Activated CD4-positive, alpha-beta T cell treated with anti-CD3 and anti-CD28 coated beads, Interleukin-10, Interleukin-2, amounts not matched to agents 100 ng/mL and 50 ng/mL, durations not matched to agents 16 hours and 8 hours (primary cell): ENCODE measurements at places on chromosomes 13 and 19.

DNA sequence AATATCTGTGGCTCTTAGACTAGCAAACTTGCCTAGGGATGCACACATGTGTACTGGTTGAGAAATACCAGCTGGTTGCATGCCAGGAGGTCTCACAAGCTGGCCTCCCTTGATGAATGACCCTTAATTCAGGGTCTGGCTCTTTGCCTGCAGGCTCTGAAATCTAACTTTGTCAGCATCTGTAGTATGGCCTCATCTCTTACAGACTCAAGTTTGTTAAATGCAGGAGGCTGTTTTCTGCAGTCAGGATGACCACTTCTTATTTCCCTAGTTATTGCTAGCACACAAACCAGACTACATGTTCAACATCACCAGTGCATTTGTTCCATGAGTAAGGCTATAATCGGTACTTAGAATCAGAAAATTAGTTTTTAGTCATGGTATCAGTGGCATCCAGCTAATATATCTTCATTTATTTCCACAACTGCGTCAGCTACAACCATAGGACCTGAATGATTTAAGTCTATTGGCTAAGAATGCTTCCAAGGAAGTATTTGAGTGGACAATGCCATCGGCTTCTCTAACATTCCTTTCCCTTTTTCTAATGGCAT lies 23.3 kb upstream of the POSTN start:
- no peak for DNase-seq

DNA sequence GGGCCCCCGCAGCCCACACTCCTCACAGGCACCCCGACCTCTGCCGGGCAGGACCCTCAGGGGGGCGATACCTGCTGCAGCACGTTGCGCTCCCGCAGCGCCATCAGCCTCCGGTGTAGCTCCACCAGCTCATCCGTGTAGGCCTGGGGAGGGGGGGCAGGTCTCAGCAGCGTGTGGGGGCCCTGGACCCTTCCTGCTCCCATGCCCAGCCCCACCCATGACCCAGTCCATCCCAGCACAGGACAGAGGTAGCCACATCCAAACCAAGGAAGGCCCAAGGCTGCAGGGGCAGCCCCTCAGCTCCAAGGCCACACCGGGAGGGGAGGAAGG lies 66.5 kb downstream of the MLLT1 start:
- DNase-seq, result no peak

GRCh38 chr19:46848389-46848788 lies 2.3 kb downstream of the AP2S1 start:
- no peak for DNase-seq

DNA sequence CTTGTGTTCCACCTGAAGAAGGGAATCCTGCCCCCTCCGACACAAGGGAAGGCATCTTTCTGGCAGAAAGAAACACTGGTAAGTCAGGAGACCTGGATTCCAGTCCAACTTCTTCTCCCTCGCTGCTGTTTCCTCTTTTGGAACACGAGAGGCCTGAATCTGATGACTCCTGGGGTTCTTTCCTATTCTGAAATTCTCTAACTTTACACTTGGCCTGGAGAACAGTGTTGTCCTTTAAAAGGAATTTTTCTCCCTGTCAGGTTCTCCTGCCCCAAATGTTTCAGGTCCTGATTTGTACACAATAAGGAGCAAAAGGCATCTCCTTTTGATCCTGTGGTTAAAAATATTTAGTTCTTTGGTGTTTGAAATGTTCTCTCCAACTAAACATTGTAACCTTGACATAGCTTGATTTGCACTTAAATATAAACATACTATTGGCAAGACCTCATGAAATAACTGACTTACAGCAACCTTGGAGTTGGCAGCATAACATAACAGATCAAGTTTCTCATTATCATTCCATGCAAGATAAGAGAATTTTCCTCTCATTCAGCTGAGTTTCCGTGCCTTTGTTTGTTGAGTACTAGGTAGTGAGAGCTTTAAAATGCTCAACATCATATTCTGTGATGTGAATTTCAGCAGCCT lies 244.8 kb downstream of the COG6 start:
- DNase-seq, result no peak

- DNase-seq, result no peak
Measured at GRCh38 chr13:23984546-23984945, 87.2 kb upstream of the C1QTNF9B start.

- peak; percentile 42 for DNase-seq
Measured at GRCh38 chr19:1811472-1811894, 593 bp downstream of the ATP8B3 start.

- no peak for DNase-seq
Measured at GRCh38 chr13:92963029-92963428, 263.6 kb upstream of the GPC6 start.
